ENCODE measurements at places on chromosomes 13 and 19.

DNA sequence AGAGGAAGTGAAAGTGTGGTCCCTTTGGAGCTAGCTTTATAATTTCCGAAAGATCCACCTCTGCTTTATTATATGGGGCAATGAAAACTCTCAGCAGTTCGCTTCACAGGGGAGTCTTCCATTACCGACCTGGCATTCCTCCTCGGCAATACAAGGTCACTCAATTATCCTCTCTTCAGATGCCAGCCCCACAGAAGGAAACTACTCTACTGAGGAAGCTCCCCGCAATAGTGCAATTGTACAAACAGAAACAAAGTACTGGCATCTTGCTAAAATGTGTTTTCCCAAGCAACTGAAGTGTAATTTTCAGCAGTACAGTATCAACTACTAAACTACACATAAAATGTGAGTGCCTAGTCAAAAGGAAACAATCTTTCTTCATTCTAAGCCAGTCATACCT lies 702.0 kb downstream of the PCDH9 start:
- no peak for DNase-seq

GRCh38 chr19:11806354-11807098 lies 7.5 kb upstream of the ZNF440 start:
- DNase-seq = no peak

DNA sequence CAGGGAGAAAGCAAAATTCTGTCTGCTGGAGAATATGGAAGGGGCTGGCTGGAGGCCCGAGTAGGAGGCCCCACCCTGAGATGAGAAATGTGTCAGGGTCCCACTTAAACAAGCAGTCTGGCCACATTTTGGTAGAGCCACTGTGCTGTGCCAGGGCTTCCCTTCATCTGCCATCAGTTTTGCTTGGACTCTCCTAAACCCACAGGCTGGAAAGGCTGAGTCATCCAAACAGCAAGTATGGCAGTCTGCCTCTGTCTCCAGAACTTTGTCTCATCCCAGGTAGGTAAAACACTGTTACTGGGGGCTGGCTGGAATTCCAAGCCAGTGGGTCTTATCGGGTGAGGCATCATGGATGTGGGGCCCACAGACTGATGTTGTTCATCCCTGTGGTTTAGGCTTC lies 1390.6 kb downstream of the UQCRFS1 start:
- DNase-seq = no peak

DNA sequence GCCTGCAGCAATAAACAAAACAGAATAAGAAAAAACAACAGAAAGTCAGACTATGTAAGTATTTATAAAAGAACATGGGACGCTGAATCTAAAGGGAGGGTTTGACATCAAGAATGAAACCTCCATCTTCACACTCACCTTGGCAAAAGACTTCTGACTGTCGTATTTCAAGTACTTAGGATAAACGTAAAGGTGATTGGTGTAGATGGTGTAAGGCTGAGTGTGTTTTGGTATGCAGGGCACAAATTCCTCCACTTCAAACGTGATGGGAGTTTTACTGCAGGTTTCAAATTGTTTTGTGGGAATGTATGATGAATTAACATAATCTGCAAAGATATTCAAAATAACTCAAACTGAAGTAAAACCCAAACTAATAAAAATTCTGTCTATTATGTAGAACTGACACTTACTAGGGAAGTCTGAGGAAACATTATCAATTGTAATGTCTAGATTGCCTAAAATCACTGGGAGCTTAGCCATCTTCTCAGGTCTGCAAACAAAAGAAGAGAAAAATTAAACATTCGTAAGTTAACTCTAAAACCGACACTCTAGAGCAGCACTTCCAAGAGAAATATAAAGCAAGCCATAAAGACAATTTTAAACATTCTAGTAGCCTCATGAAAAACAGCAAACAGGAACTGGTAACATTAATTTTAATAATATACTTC lies 89.5 kb downstream of the DOCK9 start:
- no peak for DNase-seq

- DNase-seq = no peak
Measured at GRCh38 chr13:80475718-80476117, 134.8 kb upstream of the SPRY2 start.

DNA sequence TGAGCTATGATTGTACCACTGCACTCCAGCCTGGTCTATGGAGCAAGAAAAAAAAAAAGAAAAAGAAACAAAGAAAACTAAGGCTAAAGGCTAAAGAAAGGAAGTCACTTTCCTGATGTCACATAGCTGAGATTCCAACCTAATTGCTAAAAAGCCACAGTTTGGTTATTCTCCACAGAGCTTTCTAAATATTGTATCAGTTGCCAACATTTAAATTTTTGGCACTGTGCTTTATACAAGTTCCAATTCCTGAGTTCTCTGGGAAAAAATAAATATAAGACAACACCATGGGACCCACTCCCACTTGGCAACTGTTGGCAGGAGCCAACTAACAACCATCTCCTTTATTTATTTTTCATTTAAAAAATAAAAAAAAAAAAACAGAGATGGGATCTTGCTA lies 11.2 kb upstream of the LYPD3 start:
- DNase-seq = no peak

DNA sequence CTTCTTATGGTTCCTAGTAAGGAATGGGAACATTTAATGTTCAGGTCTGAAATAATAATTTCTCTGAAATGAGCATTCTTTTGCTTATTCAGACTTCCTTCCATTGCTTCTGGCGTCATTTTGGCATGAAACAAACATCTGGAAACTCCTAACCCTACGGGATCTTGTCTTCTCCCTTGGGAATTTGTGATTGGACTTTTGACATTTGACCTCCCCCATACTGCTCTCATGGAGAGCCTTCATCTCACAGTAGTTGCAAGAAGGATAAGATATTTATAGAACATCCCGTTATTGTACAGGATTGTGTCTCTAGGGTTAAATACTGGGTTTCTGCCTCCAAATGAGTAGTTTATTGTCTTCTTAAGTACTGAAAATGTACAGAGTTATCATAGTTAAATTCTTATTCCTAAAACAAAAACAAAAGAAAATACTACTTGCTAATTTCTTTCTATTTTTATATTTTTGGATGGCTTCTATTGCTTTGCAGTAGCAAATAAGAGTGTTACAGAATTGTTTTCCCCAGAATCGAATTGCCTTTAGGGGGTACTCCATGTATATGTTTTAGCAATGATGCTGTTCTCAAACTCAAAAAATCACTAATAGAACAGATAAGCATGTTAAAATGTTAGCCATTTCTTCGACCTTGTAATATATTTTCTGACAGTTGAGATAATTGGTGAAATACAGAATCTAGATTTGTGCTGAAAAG lies 366.8 kb downstream of the DLEU7 start:
- no peak for DNase-seq

DNA sequence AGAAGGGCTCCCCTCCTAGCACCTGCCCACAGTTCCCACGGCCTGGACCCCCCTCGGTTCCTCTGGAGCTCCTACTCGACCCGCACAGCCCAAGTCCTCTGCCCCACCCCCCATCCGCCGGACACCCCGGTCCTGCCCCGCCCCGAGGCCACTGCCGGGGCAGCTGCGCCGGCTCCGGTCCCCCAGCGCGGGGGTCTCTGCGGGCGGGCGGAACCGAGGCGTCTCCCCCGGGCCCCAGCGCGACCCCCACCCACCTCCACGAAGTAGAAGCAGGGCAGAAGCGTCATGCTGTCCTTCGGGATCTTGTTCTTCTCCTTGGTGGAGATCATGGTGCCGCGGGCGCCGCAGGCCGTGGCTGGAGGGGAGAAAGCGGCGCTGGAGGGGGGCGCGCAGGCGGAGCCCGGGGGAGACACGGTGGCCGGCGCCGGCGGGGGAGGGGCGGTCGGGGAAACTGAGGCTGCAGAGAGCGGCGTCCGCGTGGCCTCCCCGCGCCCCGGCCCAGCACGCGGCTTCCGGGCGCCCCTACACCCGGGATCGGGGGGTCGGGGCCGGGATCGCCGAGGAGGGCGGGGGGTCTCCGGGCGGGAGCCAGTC lies 427 bp downstream of the PLPPR3 start:
- DNase-seq = no peak

DNA sequence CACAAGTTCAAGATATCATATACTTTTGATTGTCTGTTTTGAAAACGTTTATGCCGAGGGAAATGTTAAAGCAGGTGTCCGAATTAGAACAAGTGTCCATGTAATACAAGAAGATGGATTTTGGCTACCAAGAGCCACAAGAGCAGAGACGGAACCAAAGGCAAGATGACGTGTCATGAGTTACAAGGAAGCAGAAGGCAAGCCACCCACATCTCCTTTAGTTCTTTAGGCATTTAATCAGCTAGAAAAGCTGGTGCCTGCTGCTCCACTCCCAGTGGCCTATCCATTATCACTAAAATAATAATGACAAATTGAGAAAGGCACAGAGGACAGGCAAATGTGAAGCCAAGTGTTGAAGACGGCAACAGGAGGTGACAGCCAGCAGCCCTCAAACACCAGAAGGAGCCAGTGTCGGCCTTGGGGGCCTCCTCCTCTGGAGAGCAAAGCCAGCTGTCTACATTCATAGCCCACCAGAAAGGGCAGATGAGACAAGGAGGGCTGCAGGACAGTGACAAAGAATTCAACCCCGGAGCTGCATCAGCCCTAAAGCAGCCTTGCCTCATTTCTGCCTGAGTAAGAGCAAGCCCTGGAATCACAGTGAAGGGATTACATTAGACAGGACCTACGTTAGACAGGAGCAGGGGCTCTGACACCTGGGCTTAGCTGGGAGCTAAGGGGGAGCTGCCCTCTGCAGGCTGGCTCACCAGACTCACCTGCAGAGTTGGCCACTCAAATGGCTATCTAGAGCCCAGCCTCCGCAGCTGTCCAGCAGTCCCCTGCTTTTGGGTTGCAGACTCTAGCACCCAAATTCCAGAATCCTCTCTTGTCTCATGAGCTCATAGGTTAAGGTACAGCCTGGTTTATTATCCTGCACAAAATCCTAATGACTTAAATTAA lies 569.9 kb downstream of the UQCRFS1 start:
- DNase-seq = no peak

GRCh38 chr13:33111414-33112110 lies 95.3 kb downstream of the KL start:
- no peak for DNase-seq

GRCh38 chr13:81283062-81283461 lies 942.1 kb upstream of the SPRY2 start:
- no peak for DNase-seq

GRCh38 chr13:29774830-29775229 lies 75.6 kb downstream of the UBL3 start:
- no peak for DNase-seq

GRCh38 chr19:45146741-45147205 lies 14.0 kb downstream of the NKPD1 start:
- DNase-seq = no peak

DNA sequence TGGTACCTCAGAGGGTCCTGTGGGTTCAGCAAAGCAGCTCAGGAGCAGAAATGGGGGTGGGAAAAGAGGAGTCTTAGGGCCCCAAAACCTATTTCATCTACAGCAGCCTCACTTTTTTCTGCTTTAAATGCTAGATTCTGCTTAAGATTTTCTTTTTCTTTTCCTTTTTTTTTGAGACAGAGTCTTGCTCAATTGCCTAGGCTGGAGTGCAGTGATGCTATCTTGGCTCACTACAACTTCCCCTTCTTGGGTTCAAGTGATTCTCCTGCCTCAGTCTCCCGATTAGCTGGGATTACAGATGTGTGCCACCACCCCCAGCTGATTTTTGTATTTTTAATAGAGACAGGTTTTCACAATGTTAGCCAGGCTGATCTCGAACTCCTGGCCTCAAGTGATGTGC lies 30.7 kb upstream of the WDFY2 start:
- DNase-seq = no peak

DNA sequence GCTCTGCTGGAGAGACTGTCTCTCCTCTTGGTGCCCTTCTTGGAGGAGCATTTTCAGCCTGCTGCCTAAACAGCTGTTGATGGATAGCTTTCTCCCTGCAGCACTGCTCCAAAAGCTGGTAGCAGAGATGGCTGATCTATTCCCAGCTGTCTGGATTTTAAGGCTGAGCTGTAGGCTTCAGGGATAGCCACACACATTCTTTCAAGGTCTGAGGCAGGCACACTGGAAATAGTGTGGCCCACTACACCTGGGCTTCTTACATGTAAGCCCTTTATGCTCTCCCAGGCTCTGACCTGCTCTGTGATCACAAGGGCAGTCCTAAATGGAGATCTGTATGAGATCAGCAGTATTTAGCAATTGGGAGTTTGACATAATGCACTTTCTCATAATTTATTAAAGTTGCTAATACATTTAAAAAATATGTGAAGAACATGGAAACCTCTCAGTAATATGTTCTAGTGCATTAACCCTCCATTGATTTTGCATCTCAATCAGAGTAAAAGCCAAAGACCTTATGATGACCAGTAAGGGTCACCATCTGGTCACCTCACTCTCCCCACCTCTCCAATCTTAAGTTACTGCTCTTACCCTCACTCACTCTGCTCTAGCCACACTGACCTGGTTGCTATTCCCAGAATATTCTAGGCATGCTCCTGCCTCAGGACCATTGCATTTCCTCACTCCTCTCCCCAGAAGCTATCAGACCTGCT lies 91.6 kb downstream of the MBNL2 start:
- DNase-seq = no peak

Measured in stimulated activated CD8-positive, alpha-beta memory T cell treated with anti-CD3 and anti-CD28 coated beads, Interleukin-2, amount 100 ng/mL, for 1 hour (primary cell).